ENCODE measurements at places on chromosomes 6 and 20.

- no peak for DNase-seq
Observed at GRCh38 chr6:12578751-12579150, 137.8 kb upstream of the PHACTR1 start.

- peak; percentile 62 for DNase-seq
Observed at GRCh38 chr6:99119109-99120031, 171.6 kb upstream of the FBXL4 start.

DNA sequence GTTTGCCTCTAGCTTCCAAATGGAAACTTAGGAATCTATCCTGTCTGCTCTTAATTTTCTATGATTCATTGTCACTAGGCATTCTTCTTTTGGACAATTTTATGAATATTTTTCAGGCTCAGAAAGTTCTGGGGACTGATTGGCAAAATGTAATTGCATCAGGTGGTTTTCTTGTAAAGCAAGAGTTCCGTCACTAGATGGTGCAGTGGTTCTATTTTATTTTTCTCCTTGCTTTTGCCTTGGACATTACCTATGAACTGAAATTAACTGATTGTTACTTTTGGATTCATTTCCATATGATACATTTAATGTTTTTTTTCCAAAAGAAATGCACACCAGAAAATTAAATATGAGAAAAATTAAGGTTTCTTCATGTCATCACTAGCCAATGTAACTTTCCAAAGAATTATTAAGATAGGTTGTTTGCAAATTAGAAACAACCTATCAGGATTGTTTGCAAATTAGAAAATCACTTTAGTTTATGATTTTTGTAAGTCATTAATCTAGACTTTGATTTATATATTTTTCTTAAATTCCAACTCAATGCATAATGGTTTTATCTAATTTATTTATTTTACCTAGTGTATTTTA, 48.0 kb downstream of the TMEM170B start:
- peak; percentile 43 for DNase-seq

DNA sequence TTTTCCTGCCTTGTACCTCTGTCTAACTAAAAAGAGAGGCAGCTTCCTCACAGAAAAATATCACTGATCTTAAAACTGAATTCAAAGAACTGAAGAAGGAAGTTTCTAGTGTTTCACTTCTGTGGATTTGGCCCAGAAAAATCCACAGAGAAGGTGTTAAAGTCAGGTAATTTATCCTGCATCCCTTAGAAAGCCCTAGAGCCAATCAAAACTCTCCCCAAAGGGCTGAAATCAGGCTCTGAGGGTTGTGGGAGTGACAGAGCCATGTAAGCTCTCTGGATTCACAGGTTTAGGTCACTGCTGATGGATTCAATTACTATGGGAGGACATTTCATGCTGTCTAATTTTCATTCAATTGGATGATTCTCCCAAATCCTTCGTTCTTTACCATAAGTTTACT, 152.3 kb downstream of the OR2B2 start:
- DNase-seq = no peak
